ENCODE measurements at places on chromosomes 7 and 10. TPM values are rescaled to one million over a fixed set of nuclear protein-coding genes. Genes with fewer than 3 reads are reported as not detected.
A peak's percentile ranks its signal among the peaks of the same experiment; 100 is the strongest.

GRCh38 chr10:78913219-78914059 is 155.3 kb upstream of the ZMIZ1 start:
- H3K27me3 ChIP-seq: no peaks in the 10 kb centered on the region
- DNase-seq: peak; percentile 68
- H3K4me1 ChIP-seq: peaks cover 10% of the 10 kb centered on the region
- H3K27ac ChIP-seq: no peak overlapping the region
- H3K36me3 ChIP-seq: no peaks in the 10 kb centered on the region

DNA sequence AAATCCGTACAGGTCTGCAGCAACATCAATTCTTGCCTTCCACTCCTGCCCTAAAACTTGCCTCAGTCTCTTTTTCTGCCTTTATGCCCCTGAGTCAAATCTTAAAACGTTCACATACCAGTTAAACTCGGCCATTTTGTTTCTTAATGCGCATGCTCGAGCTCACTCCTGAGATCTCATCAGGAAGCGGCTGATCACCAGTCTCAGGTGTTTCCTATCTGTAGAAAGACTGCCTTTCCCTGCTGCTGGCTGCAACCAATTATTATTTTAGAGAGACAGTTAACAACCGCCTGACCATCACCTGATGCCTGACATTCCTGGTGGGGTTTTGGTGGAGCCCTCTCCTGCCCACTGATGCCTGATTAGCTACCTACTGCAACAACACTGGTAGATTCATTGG is 70.2 kb upstream of the TMEM140 start:
- H3K4me3 ChIP-seq: peak overlapping the region; percentile 18
- H3K36me3 ChIP-seq: peaks cover 18% of the 10 kb centered on the region
- no peaks in the 10 kb centered on the region for H3K27me3 ChIP-seq
- DNase-seq: peak; percentile 39

- H3K4me3 ChIP-seq: no peak overlapping the region
- no peaks in the 10 kb centered on the region for H3K4me1 ChIP-seq
- H3K36me3 ChIP-seq: peaks cover 16% of the 10 kb centered on the region
- DNase-seq: no peak
- no peaks in the 10 kb centered on the region for H3K27me3 ChIP-seq
Observed at GRCh38 chr7:6642861-6643640, 5.9 kb downstream of the ZNF316 start.

HILPDA gene
- total RNA-seq: 23.3 TPM

UTF1 gene
- 31.5 TPM for total RNA-seq

DNA sequence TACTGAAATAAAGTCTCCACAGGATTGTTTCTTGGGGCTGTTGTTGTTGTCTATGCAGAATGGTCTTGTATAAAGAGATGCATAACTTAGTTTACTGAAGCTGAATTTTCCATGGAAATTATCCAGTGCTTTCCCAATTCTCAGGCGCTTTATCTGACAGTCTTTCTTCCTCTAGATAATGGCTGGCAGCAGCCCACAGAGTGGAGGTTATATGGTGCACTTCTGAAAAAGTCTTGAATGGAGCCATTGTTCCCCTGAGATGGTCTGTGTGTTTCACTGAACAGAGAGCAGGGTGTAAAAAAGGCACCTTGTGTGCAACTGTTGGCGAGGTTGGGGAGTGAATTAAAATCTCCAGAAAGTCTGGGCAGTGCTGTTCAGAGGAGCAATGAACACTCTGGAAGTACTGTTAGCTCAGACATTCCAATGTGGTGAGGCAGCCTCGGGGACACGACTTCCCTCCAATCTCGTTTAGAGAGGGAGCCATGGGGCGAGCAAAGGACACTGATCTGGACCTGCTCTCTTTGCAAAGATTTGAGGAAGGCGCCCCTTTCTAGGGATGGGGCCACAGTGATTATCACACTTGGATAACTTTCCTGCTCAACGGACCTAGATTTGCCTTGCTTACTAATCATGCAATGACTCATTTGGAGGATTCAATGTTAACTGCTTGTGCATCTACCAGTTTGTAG is 2.0 kb upstream of the PLCE1 start:
- H3K4me3 ChIP-seq: no peak overlapping the region
- no peak overlapping the region for H3K27ac ChIP-seq
- H3K4me1 ChIP-seq: no peaks in the 10 kb centered on the region
- peaks cover 41% of the 10 kb centered on the region for H3K27me3 ChIP-seq

Data from H9 (cell line).